ENCODE measurements at places on chromosomes 16 and 17.

- DNase-seq = peak; percentile 13
These were observed 37.9 kb downstream of the NUP88 start for GRCh38 chr17:5381542-5381941.

- DNase-seq = no peak
These were observed 62.0 kb upstream of the TEKT3 start for GRCh38 chr17:15403276-15403939.

GRCh38 chr16:57778658-57779057 is 23.6 kb downstream of the KIFC3 start:
- DNase-seq = no peak

DNA sequence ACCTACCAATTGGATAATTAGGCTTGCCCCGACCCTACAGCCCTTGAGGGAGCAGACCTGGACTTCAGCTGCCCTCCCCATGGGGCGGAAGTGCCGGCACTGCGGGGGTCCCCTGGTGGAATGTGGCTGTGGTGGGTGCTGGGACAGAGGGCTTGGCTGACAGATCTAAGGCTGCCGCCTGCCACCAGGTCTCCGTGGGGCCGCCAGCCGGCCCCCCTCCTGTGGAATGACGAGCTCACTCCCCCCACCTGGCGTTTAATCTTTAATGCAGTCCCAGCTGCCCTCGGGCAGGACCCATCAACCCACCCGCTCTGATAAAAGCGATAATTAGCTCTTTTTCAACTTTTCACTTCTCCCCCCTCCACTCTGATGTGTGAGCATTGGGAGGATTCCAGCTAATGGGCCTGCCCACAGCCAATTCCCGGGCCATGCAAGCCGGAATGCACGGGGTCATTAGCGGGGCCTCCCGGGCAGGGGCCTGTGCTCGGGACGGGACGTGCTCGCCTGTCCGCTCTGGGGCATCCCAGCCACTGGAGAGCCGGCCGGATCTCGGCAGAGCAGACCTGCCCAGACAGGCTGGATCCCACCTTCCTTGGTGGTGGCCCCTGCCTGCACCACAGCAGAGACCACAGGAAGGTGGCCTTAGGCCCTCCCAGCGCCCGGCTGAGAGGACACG is 28.3 kb upstream of the GOSR2 start:
- DNase-seq = no peak

DNA sequence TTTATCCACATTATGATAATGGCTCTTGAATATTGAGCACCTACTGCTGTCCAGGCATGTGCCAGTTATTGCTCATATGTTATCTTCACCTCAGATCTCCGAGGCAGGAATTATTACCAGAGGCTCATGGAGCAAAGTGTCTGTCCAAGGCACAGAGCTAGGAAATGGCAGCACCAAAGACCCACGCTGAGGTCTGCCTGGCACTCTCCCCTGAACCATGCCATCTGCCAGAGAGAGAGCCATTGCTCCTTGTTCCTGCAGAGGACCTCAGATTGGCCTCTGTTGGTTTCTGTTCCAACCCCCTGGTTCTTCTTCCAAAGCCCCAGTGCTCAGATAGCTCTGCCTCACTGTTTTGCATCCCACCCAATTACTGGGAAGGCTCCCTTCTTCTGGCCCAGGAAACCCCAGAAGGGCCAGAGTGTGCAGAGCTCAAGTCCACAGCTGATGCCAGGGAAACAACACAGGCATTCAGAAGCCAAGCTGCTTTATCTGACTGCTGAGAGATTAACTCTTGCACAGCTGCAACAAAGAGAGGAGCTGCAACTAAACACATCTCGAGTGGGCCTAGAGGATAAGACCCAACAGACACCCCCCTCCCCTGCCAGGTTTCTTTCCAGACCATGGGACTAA is 5.9 kb downstream of the ASIC2 start:
- DNase-seq = no peak

GRCh38 chr17:34584805-34585416 is 5.5 kb downstream of the TMEM132E start:
- peak; percentile 7 for DNase-seq

GRCh38 chr17:50055426-50056216 is at the start of gene ITGA3:
Gene ITGA3 (plus strand): TSS chr17:50056110. CDS start chr17:50056440, 330 bp downstream.
- DNase-seq = peak; percentile 93

DNA sequence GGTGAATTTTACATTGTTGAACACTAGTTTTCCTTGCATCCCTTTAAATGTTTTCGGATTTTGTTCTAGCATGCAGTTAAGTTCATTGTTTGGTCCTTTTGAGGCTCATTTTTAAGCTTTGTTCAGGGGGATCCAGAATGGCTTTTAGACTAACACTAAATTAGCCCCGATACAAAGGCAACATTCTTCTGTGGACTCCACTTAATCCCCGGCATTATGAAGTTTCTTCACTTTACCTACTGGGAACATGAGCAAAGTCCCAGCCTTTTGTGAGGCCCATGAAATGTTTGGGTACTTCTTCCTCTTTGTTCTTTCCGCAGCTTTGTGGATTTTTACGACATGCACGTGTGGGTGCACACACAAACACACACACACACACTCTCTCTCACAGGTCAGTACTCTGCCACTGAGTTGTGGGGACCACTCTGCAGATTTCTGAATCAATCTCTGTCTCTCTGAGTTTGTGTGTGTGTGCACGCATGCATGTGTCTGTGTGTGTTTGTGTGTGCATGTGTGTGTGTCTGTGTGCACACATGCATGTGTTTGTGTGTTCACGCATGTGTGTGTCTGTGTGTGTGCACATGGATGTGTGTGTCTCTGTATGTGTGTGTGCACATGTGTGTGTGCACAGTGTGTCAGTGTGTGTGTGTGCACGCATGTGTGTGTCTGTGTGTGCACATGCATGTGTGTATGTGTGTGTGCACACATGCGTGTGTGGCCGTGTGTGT is 240.4 kb upstream of the TNRC6C start:
- DNase-seq = no peak

DNA sequence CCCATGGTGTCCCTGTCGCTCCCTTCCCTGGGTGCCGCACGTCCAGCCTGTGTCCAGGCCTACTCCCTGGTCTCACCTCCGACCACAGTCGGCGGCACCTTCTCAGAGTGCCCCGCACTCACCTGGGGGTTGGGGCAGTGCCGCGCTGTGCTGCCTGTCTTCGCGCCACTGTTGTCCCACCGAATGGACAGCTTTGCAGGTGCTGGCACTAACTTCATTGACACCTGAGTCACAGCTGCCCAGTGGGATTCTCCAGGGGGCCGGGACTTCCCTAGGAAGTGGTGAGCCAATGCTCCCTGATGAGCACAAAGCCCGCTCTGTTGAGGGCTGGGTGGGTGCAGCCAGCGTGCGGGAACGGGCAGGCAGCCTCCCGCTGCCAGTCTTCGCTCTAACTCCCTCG is 24.3 kb upstream of the DBNDD1 start:
- DNase-seq = no peak
